ENCODE measurements at places on chromosomes 12 and 14.

DNA sequence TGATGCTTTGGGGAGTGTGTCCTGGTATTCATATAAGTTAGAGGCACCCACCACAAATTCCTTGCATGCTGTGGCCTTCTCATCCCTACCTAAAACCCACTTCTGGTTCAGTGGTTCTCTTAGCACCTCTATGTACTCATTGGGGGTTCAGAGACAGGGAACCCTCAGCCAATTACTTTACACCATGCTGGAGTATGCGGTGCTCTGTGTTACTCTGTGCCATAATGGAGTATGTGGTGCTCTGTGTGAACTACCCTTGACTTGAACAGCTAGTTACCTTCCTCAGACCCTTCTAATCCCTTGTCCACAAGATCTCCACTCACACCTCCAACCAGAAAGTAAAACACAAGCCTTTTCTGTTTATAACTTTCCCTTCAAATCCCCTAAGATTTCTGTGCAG, 172.5 kb upstream of the E2F7 start:
- no peak for DNase-seq

GRCh38 chr14:77554816-77555599, 56.4 kb upstream of the ISM2 start:
- no peak for DNase-seq

DNA sequence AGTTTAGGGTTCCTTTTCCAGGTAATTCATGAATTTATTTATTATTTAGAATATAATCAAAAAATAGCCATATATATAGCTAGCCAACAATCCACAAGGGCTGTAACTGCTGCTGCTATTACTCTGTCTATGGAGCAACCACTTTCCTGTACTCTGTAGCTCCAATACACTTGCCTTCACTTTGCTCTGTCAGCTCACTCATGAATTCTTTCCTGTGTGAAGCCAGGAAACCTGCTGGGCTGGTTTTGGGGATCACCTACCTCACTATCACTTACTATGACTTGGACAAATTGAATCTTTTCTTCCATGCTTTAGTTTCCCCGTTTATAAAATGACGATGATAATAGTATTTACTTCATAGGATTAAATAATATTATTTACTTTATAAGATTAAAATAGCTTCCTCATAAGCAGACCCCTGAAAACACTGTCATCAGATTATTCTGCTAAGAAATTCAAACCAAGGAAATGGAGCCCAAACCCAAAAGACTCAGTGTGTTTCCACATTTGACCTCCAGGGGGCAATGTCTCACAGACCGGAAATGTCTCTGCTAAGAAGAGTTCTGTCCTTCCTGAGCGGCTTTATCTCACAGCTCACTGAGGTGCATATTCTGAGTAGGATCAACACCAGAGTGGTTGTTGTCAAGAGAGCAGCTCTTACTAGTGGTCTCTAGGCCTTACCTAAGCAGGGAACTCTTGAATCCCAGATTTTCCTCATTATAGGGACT, 457.1 kb downstream of the DAD1 start:
- DNase-seq, result no peak

GRCh38 chr12:51997136-51997535, 9.6 kb upstream of the TAMALIN start:
- no peak for DNase-seq

DNA sequence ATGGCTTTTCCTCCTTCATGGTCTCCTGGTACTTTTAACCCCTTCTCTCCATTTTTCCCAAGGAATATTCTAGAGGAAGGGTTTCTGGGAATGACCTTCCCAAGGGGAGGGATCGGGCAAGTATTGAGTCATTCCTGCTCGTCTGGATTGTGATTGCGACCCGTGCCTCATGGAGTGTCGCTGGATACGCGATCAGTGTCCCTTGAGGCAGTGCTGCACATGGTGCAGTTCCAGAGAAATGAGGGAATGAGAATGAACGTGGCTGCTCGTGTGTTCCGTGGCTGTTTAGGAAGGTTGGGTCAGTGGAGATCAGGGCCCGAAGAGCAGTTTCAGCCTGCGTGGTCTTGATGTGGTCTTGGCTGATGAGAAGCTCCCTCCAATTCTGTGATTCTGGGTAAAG, 234.4 kb downstream of the CACNA1C start:
- no peak for DNase-seq

All from left lung (tissue), 14 donors.